ENCODE measurements at places on chromosomes 16 and 17.

DNA sequence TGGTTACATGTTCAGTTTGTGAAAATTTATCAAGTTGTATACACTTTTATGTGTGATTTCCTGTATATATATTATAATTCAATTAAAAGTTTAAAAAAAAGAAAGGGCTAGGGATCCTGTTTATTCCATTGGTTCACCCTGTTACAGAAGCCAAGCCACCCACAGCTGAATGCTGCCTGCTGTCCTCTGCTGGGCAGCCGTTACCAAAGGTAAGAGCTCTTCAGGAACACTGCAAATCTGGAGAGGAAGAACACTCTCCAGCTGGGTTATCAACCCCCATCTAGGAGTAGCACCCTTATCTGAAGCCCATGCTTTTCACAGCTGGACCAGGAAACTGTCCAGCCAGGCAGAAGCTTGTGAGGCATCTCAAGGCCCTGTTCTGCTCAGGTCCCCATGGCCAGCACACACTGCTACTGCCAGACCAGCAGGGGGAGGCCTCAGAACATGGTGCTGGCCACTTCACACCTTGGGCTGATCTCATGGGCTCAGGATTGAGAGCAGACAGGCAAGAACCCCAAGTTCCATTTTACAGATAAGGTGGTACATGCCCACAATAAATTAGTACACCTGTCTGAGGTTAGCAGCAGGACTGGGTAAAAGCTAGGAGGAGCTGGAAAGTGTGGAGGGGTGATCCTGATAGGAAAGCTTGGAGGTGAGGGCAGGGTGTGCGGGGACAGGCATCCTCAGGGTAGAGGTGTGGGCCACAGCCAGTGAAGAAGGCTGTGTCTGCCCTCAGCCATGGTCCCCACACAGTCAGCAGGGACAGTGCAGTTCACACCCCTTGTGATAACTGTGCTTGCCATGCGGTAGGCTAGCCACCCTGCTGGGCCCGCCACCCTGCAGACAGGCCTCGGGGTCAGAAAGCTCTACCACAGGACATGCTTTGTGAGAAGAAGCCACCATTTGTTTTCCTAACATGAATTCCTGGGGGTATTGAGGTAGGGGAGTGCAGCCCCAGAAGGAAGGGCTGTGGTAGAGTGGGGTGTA lies 54.3 kb upstream of the SREBF1 start:
- DNase-seq = peak; percentile 34

GRCh38 chr16:22353191-22353919 lies 21.1 kb downstream of the CDR2 start:
- DNase-seq = no peak

GRCh38 chr17:72476575-72476986 lies 355.8 kb downstream of the SOX9 start:
- DNase-seq = no peak

DNA sequence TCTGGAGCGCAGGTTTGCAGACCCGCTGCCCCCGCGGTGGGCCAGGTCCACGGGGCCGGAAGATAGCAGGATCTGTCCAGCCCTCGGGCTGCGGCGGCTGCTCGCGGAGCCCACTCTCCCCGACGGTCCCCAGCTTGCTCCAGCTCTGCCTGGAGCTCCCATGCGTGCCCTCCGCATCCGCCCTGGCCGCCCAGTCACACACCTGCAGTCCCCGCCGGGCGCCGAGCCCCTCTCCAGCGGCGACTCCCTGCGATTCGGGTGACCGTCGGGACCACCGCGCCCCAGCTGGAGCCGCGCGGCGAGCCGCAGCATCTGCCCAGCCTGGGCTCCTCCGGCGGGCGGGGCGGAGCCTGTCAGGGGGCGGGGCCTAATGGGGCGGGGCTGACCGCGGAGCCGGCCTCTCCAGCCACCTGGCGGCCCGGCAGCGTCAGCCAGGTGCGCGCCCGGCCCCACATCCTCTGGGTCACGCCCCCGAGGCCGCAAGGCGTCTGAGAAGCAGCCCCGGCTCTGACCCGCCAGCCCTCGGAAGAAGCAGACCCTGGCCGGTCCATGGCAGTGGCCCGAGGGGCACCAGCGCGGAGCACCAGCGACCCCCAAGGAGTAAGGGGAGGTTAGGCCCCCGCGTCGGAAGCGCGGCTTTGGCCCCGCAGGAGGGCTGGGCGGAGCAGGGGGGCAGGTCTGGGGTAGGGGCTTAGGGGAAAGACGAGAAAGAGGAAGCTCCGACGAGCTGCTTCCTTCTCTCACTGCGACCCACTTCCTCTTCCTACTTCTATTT lies at the start of gene PIK3R5:
TSS of gene PIK3R5 (minus strand) at position 314 of the 775 bp plus-strand sequence. CDS start 54,213 bp downstream, outside the sequence.
- DNase-seq = peak; percentile 80

DNA sequence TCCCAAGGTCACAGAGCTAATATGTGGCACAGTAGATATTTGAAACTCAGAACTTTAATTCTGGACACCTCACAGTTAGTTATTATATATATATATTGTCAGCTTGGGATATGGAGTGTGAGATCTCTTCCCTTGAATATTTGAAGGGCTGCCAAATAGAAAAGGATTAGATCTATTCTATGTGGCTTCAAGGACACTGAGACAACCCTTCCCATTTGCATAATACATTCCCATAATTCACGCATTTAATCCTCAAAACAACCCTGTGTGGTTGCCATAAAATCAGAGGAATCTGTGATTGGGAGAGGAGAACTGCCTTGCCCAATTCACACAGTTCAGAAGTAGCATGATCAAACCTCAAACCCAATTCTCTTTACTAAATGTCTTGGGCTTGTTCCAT lies 365.8 kb upstream of the DYNLRB2 start:
- DNase-seq = no peak

DNA sequence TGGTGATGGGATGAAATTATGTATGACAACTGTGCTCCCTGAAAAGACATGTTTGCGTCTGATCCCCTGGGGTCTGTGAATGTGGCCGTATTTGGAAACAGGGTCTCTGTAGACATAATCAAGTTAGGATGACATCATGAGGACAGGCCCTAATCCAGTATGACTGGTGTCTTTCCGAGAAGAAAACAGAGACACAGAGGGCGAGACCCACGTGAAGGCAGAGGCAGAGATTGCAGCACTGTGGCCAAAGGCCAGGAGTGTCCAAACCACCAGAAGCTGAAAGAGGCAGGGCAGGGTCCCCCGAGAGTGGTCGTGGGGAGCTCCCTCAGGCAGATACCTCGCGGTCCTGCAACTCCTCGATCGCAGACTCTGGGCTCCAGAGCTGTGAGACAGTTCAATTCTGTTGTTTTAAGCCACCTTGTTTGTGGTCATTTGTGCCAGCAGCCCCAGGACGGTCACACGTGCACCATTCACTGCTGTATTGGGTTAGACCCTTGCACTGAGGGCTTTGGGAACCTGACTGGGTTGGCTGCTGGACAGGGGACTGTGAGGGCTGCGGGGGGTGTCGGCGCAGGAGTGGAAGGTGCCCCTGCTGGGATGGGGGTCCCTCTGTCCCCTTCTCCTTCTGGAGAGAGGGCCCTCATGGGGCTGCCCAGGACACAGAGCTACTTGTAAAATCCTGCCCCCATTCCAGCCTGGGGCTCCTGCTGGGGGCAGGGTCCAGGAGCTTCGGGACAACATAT lies 27.7 kb downstream of the METRNL start:
- no peak for DNase-seq

DNA sequence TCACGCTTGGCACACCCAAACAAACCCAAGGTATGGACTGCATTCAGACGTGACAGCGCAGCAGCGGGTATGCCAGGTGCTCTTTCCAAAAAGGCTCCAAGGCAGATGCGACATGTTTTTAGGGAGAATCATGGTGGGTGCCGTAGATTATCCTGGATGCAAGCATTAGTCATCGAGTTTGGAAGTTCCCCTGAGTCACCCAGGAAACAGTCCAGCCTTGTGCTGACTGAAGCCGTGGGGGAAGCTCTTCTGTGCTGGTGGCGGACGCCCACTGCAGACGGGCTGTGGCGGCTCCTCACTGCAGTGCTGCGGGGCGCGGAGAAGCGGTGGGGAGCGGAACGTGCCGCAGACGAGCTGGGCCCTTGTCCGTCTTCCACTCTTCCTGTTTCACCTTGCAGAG lies 13.9 kb downstream of the JPT2 start:
- no peak for DNase-seq

DNA sequence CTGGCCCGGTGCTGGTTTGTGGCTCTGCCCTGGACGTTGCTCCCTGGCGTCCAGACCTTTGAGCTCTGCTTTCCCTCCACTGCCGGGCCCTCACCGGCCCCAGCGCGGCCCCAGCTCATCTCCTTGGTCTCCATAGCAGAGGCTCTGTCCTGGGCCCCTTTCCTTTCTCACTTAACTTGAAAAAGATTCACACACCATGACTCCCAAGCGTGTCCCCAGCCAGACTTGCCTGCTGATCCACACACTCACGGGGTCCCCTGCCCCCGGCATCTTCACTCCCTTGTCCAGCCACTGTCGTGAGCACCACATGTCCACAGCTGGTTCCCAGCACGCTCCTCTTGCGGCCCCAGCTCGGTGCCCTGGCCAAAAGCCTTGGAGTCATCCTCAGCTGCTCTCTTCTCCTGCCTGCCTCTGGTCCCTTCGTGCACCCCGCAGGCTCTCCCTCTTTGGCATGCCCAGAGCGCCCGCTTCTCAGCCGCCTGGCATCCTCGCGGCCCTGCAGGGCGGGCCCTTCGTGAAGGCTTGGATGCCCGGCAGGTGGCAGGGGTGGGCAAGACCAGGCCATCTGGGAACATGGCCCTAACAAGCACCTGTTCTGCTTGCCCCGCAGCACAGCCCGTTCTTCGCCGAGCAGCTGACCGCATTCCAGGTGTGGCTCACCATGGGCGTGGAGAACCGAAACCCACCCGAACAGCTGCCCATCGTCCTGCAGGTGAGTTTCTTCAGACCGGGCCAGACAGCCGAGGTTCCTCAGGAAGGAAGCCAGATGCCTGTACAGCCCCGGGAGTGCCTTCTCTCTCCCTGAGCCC lies 145.6 kb upstream of the CHMP6 start:
- no peak for DNase-seq

DNA sequence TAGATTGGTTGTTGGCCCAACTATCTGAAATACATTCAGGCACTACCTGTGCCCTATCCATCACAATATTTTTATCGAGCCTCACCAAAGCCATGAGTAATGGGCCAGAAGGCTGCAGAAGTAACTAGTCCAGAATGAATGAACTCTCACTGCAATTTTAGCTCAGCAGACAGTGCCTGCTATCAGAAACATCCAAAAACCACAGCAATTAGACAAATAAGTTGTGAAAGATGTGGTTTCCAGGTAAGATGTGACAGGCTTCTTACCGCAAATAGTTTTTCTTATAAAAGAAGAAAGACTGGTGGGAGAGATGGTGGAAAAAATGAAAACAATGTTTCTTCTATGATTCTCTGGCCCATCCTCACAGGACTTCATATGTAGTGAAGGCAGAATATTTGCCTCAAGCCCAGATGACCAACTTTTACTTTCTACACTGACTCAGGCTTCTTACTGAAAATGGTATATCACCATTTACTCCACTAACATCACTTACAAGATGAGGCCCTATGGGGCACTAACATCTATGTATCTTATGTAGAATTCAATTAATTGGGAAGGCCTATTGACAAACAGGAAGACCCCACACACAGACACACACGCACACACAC lies 9.8 kb upstream of the RFFL start:
- DNase-seq = no peak

DNA sequence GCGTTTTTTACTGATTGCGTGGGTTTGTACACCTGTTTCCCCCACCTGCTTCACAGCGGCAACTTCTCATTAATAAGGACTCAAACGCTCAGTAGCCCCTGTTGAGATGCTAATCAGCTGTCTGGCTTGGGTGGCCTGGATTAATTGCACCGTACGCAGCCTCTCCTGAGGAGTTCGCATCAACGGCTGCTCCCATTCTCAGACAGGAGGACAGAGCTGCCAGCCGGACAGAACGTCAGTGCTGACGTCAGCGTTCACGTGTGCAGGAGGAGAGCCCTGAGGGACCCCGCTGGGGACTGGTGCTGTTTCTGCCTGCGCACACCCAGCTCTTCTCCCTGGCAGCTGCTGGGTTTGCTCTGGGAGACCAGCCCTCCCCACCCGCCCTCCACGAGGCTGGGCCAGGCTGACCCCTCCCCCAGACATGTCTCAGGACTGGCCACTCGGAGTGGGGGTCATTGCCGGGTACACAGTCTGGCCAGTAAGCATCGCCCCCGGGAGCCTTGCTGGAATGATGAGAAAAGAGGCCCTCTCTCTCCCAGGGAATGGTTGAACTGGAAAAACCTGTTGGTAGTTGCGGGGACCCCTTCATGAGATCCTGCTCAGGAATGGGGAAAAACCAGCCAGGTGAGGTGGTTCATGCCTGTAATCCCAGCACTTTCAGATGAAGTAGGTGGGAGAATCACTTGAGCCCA lies 5.7 kb upstream of the BANP start:
- no peak for DNase-seq

DNA sequence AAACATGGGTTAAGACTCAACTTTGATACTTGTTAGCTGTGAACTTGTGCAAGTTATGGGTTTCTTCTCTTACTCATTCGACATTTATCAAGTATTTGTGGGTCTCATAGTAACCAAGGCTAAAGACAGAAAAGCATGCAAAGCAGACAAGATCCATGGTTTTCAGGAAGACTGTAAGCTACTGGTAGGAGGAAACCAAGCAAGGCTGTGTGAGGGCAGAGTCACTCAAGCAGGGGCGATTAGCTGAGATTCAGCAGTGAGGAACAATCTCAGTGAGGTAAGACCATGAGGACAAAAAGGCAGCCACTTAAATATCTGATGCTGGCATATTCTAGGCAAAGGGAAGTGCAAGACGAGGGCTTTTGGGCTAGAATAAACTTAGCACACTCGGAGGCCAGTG lies 29.5 kb downstream of the MBTD1 start:
- DNase-seq = no peak

DNA sequence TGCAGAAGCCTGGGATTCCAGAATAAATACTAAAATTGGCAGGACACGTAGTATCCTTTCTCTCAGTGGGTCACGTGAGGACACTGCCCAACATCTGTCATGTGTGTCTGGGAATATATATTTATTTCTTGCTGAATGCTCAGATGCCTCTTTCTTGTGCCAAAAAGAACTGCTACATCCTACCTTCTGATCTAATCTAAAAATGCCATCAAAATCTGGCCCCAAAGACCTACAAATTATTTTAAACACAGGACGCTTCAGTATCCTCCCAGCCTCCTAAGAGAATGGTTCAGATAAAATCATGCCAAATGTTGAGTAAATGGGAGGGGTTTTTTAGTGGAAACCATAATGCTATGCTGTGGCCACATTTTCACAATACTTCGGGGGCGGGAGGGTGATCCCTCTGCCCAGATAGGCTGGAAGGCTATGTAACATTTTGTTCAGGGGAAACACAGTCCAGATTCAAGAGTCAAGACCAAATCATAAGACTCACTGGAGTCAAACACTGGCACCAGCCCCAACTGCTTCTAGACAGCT lies 22.9 kb upstream of the CORO6 start:
- no peak for DNase-seq

GRCh38 chr16:57994778-57995177 lies 5.7 kb downstream of the ZNF319 start:
- DNase-seq = no peak

- DNase-seq = no peak
Measured at GRCh38 chr17:2598166-2598565, 4.7 kb downstream of the PAFAH1B1 start.

DNA sequence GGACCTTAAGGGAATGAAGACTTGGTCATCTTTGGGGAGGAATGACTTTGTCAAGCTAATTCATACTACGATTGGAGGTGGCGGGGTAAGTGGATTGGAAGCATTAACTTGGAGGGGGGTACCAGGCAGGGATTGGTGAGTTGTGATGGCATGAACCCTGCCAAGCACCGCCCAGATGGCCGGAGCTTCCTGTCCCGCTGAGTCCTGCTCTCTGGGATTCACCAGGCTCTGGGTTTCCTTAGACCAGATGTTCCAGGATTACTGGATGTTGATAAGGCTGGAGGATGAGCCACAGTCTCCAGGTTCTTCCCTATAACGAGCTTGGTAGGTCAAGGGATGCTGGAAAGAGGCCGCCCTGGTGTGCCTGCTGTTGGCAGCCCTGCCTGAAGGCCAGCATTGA lies 154.9 kb downstream of the SDK2 start:
- DNase-seq = no peak

Measured in naive thymus-derived CD8-positive, alpha-beta T cell (primary cell).